Neural progenitor cell (in vitro differentiated cells): ENCODE measurements at places on chromosomes 3 and 15.

GRCh38 chr3:174132421-174133042 is 726.6 kb upstream of the NAALADL2 start:
- no peak for DNase-seq

DNA sequence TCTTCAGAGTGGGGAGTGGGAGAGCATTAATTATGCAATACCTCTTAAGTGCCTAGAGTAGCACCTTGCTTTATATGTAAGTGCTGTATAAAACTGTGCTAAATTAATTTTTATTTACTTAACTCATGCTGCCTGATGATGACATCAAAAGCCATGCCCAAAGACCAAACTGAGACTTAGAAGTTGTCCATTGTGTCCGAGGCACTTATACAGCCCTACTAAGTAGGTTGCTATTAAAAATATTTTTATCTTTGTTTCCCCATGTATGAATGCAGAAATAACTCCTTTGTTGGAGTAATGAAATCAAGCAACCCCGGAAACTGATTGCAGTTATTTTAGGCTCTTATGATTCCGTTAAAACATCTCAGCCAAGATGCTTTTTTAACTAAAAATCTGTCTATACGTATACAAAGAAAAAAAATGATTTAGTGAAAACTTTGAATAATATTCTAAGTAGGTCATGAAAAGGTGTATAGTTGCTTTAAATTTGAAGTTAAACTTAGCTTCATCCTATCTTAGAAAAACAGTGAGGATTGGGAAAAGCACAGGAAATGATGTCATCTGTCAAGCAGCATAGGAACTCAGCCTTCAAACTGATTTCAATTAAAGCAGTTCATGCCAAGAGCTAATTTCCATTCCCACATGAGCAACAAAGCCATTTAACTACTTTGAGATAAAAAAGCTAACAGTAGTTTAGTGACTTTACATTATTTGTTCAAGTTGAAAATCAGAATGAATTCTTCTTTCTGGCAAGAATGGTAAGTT is 43.0 kb downstream of the FBN1 start:
- DNase-seq, result no peak

- no peak for DNase-seq
These were observed 7.7 kb downstream of the PLD1 start for GRCh38 chr3:171802590-171802956.

DNA sequence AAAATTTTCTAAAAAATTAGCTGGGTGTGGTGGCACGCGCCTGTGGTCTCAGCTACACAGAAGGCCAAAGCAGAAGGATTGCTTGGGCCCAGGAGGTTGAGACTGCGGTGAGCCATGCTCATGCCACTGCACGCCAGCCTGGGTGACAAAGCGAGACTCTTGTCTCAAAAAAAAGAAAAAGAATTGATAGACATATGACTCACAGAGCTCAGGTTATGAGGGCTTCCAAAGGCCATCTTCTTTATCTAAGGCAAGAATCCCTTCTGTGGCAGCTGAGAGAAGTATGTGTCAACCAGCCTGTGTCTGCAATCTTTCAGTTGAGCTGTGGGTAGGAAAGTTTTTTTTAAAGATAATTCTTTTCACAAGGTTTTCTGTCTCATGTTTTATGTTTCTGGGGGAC is 53.9 kb downstream of the MRPS25 start:
- no peak for DNase-seq

DNA sequence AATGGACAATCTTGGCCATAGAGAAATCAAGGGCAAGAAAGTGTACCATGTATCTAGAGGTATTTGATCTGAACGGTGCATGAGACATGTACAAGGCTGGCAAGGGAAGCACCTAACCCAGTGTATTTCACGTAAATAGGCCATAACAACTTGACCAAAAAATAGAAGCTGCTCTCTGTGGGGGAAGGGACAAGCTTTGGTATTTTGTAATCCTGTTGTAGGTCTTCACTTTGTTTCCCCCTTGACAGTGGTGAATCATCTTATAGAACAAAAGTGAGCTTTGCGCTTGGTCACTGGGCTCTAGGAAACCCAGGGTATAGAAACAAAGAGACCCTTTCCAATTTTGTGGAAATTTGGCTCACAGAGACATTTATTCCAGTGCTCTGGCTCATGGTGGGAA is 21.0 kb downstream of the LARS2 start:
- no peak for DNase-seq

DNA sequence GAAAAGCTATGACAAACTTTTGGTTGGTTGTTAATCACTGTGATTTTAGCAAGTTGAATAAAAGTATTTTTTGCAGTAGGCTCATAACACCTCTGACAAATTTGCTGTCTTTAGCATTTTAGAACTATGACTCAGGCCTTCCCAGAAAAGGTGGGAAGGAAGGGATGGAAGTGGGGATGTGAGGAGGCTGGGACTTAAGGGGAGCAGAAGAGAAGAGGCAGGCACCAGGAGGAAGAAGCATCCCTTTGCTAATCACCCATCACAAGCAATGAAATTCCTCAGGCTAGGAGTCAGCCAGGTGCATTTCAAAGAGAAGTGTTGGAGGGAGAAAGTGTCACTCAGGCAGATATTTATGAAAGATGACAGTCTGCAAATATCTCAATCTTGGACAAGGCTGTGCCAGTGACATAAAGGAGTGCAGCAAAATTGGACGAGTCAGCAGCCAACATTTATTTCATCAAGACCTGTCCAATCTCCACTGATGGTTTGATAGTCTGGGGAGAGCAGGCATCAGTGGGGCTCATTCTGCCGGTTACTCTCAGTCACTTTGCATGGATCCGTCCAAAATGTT is 337.3 kb upstream of the ARRDC4 start:
- DNase-seq, result no peak

DNA sequence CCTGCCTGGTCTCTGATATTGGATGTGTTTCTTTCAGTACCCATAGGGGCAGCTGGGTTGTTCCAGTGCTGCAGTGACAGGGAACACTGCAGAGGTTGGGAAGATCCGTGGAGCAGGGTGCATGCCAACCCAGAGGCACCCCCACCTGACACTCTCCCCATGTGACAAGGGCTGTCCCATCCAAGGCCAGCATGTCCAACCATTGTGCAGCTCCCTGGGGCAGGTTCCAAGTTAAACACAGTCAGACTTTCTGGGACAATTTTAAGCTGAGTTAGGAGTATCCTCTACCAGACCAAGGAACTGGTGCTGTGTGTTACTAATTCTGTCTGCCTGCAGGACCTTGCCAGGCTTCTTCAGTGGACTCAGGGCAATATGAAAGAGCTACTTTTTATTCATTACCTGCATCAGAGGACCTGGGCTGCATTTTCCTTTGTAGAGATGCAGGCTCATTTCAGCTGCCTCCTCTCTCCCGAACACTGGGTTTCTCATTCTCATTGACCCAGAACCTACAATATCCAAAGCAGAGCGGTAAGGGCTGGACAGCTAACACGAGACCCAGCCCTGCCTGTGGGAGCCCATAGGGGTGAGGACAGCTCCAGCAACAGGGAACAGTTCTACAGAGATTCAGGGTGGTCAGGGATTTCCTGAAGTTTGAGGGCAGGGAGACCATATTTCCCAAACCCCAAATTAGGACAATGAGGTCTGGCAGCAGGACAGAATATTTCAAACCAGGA is 72.7 kb downstream of the SPSB4 start:
- DNase-seq, result peak; percentile 1

- DNase-seq, result no peak
These were observed 955.7 kb downstream of the TUSC7 start for GRCh38 chr3:117665296-117665695.

GRCh38 chr3:98994128-98994762 is 92.8 kb upstream of the DCBLD2 start:
- DNase-seq, result peak; percentile 46

GRCh38 chr15:78906316-78906620 is 33.6 kb downstream of the MORF4L1 start:
- DNase-seq, result no peak

GRCh38 chr3:196144383-196145105 is 62.7 kb upstream of the TFRC start:
- DNase-seq, result no peak

GRCh38 chr3:156161172-156161571 is 40.8 kb downstream of the KCNAB1 start:
- peak; percentile 11 for DNase-seq

DNA sequence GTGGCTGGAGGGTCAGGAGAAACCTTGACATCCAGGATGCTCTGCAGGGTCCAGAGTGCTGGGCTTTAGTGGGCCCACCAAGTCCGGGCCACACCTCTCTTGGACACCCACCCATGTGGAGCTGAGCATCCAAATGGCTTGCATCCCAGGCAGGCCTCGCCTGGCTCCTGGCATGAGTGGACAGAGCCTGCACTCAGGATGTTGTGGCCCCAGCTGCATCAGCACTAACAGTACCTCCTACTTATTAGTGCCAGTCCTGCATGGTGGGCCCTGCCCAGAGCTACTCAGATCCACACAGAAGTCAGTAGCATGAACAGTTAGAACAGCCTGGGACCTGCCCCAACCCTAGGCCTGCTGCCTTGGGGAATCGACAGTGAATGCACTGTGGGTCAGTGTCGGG is 42.2 kb upstream of the MRPS22 start:
- no peak for DNase-seq

DNA sequence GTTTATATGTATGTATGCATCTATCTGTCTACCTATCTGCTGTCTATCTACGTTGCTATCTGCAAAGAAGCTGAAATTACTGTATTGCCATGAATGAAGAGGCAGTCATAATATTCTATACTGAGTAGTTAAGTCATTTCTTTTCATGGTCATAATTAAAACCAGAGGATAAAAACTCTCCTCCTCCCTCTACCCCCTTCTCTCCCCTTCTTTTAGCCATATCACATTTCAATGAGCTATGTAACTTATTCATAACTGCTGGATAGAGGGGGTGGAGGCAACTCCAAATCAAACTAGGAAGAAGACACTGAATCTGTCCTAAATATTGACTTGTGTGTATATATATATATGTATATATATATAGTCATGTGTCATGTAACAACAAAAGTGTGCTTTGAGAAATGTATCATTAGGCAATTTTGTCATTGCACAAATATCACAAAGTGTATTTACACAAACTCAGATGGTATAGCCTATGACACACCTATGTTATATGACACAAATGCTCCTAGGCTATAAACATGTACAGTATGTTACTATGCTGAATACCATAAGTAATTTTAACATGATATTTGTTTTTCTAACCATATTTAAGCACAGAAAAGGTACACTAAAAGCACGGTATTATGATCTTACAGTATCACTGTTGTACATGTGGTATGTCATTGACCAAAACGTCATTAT is 229.7 kb upstream of the KCNMB2 start:
- no peak for DNase-seq

DNA sequence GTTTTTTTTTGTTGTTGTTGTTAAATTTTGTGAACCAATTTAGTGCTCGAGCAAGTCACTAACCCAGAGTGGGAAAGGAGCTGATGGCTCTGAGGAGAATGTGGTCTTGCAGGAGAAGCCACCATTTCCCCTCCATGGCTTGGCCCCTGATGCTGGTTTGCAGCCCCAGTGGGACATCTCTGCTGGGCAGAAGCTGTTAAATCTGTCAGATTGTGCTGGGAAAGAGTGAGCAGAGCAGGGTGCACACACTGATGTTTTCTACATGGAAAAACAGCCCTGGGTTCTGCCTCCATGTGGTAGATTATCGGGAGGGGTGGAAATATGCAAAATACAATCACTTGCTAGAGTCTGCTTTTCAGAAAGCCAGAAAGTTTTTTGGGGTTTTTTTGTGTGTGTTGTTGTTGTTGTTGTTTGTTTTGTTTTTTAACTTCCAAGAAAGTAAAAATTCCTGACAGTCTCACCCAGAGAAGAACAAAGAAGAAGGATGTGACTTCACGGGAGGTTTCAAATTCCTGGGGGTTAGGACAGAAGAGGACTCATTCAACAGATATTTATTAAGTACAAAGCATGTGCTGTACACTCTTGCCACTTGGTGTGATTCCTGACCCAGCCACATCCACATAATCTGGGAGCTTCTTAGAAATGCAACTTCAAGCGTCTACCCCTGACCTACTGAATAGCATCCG is 133.7 kb downstream of the FOXB1 start:
- DNase-seq, result no peak

- peak; percentile 37 for DNase-seq
These were observed 319.6 kb downstream of the ZBTB20 start for GRCh38 chr3:114827495-114827894.

- no peak for DNase-seq
These were observed 293.8 kb downstream of the IGSF11 start for GRCh38 chr3:118740722-118741290.

DNA sequence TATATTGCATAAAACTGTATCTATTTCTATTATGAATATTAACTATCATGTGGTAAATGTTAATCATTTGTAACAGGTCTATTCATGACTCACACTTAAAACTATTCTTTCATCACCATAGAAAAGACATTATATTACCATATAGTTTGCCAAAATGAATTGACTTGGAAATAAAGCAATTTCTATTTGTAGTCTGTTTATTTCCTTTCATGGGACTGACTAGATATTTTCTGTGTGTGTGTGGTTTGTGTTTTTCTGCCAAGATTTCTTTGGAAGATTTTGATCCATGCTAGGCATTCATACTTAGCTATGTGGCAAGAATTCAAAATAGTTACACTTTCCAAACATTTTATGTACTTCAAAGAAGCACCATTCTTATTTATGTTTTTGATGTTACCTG is 522.5 kb upstream of the AGTR1 start:
- DNase-seq, result no peak

- DNase-seq, result no peak
These were observed 421.8 kb upstream of the TBL1XR1 start for GRCh38 chr3:177618873-177619733.

DNA sequence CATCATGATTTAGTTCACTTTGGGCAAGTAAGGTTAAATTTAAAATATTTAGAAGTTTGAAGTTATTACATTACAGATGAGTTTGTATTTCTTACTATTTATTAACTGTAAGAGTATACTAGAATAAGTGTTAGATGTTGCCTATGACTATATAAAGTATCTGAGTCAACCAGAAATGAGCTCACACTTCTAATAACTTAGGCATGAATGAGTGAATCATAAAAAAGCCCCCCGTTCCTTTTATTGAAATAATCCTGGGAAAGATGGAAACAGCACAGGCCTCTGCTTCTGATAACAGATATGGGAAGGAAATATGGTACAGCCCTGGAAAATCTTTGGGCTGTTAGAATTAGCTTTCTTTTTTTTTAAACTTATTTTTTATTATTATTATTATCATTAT is 66.6 kb upstream of the TGFBR2 start:
- DNase-seq, result no peak

GRCh38 chr15:51672155-51672687 is 9.1 kb upstream of the SCG3 start:
- peak; percentile 18 for DNase-seq
